ENCODE measurements at places on chromosomes 5 and 9.

GRCh38 chr9:33012328-33013069 is 11.1 kb upstream of the APTX start:
- DNase-seq = peak; percentile 33

DNA sequence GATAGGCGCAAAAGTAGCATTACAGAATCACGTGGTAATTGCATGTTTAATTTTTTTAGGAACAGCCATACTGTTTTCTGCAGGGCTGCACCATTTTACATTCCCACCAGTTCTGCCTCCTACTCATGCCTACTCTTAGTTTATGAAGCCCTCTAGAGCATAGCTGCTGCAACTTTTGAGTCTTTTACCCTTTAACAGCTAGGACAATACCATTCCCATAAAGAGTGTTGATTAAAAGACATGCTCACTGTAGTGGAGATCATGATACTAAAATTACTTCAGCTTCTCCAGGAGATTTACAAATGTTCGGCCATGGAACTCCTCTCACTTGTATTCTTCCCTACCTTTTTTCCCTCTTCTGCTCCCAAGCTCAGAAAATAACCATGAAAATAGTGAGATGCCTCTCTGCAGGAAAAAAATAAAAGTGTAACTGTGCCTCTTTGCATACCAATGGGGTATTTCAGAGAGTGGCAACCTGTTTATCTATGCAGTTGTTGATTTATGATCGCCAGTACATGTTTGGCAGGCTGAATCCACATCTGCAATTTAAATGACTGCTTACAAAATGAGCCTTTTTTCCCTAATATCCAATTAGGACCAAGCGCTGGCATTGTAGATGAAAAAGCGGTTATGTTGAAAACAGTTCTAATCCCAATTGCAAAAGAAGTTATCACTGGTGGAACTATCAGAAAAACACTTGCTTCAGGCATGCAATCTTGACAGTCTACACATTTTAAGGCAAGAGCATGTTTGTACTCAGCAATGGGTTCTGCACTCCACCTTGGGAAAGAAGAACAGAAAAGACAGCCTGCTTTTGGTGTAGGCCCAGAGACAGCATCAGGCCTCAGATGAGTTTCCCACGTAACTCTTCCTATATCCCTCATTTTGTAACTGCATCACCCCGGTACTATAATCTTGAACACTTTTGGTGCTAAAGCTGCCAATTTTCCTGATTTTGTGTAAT is 131.1 kb downstream of the ADAMTSL1 start:
- no peak for DNase-seq

- DNase-seq = no peak
Observed at GRCh38 chr9:11915699-11916098, 777.5 kb upstream of the TYRP1 start.

DNA sequence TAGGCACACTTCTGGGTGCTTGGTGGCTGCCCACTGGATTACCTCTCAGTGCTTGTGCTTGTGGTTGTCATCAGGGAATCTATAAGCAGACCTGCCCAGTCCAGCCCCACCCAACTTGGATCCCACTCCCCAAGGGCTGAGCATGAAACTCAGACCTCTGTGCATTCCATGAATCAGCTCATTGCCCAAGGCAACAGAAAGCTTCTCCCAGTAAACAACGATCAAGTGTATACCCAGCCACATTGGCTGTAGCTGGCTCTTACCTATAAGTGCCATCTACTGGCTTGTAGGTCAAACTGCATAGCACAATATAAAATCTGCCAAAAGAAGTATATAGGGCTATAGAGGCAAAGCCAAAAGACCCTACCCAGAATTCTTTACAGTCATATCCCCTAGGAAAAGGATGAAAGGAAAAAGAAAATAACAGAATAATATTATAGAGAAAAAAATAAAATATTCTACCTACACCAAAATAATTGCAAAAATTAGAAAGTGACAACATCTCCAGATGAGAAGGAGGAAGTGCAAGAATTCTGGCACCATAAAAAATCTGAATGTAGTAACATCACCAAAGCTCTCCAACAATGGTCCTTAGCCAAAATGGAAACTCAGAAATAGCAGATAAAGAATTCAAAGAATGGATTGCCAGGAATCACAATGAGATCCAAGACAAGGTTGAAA is 321.0 kb upstream of the TRPC7 start:
- peak; percentile 25 for DNase-seq

- no peak for DNase-seq
Observed at GRCh38 chr5:109406719-109407118, 3.1 kb downstream of the PJA2 start.

GRCh38 chr5:146041180-146041789 is 64.1 kb downstream of the PLAC8L1 start:
- peak; percentile 18 for DNase-seq

GRCh38 chr9:113579283-113580040 is 115.9 kb downstream of the RGS3 start:
- peak; percentile 89 for DNase-seq

GRCh38 chr5:104965006-104965405 is 1402.4 kb upstream of the NUDT12 start:
- DNase-seq = no peak

- DNase-seq = no peak
Observed at GRCh38 chr9:68719847-68720246, 14.8 kb downstream of the PIP5K1B start.

DNA sequence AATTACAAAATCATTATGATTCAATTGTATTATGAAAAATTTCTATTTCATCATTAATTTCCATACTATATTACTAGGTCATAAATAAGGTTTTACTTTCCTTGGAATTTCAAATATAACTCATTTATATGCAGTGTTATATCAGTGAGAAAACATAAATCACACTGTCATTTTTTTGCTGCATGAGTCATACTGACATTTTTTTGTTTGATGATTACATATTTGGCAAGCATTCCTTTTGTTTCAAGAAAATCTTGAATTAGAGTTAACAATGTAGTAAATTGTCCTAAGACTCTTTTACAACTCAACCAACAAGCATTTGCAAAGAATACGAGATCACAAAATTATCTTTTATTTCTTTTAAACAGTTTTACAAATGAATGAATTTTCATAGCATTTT is 298.4 kb upstream of the SEMA6A start:
- no peak for DNase-seq

- no peak for DNase-seq
Observed at GRCh38 chr9:123678878-123679329, 251.0 kb downstream of the DENND1A start.

DNA sequence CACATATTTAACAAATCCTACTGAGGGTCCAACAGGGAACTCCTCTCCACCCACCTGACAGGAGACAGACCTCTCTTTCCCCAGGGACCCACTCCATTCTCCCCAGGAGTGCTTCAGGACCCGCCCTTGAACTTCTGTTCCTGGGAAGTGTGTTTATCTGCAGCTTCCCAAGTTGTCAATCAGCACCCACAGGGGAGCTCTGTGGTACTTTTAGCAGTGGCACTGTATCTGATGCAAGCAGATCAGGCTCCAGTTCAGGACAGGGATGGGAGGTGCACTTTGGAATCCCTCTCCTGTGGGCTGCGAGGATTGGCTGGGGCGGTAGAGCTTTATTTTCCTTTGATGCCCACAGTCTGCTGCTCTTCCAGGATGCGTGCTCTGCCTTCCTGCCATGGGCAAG is 8.7 kb downstream of the GALNT10 start:
- DNase-seq = no peak

DNA sequence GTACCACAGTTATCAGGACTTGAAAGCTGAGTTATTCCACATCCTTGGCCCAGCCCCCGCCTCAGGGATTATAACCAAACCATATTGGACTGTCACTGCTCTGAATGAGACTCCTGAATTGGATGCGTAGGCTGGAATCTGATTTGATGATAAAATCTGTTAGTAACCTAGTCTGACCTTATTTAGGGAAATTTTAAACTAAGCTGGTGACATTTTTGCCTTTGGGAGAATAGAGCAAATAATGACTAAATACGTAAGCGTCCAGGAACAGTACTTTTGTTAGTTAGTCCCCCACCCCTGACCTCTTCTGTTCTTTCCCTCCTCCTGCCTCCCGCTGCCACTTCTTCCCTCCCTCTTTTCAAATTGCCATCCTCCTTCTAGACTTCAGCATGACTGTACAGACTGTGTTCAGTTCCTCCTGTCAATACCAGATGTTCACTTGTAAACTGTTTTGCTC is 92.6 kb downstream of the TLE4 start:
- no peak for DNase-seq

- no peak for DNase-seq
Observed at GRCh38 chr9:81693671-81694378, 4.5 kb upstream of the TLE1 start.

- DNase-seq = no peak
Observed at GRCh38 chr5:161382685-161383084, 163.8 kb downstream of the GABRB2 start.

- DNase-seq = no peak
Observed at GRCh38 chr5:115636008-115636407, 10.2 kb upstream of the TMED7 start.

GRCh38 chr9:14412775-14413174 is 98.8 kb upstream of the NFIB start:
- no peak for DNase-seq

DNA sequence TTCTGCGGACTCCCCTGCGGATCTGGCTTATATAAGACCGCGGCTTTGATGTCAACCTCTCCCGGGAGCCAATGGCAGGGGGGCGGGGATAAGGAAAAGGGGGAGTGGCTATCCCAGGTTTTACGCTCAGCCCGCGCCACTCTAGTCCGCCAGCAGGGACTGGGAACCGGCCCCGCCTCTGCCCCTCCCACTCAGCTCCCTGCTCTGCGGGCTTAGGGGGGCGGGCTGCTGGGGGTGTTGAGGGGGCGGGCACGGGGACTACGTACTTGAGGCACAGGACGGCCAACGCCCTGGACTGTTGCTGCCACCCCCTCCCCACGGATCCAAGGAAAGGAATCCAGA is at the start of gene HAND1:
Gene HAND1 (minus strand): TSS at position 4 of the 342 bp plus-strand sequence. CDS start 219 bp downstream, outside the sequence.
- no peak for DNase-seq

GRCh38 chr5:98588215-98588614 is 185.2 kb upstream of the RGMB start:
- DNase-seq = no peak

- DNase-seq = no peak
Observed at GRCh38 chr5:150529555-150529954, 21.6 kb downstream of the NDST1 start.

DNA sequence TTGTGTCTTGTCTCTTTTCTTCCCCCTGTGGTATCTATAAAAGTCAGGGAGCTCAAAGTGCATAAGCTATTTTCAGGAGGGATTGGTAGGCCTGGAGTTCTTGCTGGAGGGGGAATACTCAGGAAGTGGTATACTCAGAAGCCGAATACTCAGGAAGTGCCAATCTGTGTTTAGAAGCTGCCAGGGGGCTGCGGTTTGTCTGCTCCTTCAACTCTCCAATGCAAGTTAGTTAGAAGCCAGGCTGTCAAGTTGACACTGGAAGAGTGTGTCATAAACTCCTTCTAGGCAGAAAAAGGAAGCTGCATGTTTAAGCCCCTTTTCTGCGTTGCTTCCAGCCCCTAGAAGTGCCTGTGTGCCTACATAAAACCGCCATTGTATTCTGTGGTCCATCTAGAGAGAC is 366.5 kb downstream of the TAF11L14 start:
- DNase-seq = peak; percentile 62

All from NB4 (cell line).